ENCODE measurements at places on chromosomes 7 and 10.

- DNase-seq: no peak
These were observed 176.3 kb upstream of the MEOX2 start for GRCh38 chr7:15862781-15863165.

- no peak for DNase-seq
These were observed 13.1 kb downstream of the SDHAF3 start for GRCh38 chr7:97130417-97131139.

DNA sequence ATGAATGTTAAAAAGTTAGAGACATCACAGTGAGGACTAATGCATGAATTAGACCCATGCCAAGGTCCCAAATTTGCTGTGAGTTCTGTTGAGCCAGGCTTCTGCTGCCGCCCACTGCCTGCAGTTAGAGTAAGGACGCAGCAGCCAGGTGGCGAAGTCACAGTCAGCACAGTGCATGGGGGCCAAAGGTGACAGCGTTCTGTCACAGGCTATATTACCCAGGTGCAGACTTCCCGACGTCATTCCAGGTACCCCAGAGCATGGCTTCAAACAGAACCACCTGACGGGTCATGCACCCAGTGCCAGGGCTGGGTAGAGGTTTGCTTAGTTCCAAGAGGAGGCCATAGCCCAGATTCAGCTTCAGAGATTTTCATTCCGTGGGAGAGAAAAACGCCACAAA, 33.9 kb upstream of the HMX3 start:
- no peak for DNase-seq

GRCh38 chr10:50991456-50992355, 82.6 kb upstream of the PRKG1 start:
- no peak for DNase-seq

- no peak for DNase-seq
These were observed 3.4 kb downstream of the SLC35G1 start for GRCh38 chr10:93897070-93897780.

GRCh38 chr10:78757344-78757925, 311.3 kb upstream of the ZMIZ1 start:
- DNase-seq: no peak

DNA sequence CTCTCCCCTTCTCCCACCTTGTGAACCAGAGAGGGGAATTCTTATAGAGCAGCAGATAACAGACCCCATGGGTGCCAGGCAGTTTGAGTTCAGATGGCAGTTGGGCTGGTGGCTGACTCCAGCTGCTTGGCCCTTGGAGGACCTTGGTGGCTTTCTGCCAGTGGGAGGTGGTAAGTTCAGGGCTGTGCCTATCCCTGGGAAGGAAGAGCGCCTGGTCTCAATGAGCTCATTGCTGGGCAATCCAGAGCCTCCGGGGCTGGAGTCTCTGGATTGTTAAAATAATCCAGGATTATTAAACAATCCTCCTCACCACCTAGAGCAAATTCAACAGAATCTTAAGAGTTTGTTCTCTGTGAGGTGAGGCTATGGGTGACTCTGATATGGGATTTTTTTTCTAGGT, 105.2 kb downstream of the FANK1 start:
- DNase-seq: no peak

GRCh38 chr7:19293431-19293830, 148.2 kb upstream of the FERD3L start:
- no peak for DNase-seq

DNA sequence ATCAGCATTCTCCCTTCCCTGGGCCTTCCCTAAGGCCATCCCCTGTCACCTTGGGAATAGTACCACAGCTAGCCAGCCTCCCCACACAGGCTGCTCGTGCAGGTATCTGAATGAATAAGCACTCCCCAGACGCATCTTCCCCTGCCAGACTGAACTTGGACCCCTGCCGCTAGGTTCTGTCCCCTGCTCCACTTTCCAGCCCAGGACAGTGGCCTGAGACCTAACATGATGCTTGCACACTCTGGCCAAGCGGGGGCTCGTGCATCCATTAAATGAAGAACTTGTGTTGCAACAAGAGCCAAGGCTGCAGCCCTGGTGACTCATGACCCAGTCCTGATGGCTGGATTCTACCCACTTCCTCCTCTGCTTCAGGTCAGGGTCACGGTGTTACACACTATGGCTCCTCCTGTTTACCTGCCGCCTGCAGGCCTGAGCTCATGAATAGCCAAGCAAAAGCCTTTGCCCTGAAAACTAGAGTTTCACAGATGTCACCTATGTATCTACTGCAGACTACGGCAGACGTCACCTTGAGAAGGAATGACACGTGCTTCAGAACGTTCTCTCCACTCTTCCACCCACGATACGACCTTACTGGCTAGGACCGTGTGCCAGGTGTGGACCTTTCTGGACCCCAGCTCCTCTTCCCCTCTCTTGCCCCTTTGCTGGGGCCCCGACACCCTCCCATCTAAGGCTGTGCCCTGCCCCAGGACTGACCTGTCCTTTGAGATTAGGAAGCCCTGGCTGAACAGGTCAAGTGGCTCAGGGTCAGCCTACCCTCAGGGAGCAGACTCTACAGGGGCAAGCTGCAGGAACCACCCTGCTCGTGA, 6.5 kb downstream of the ASB13 start:
- DNase-seq: no peak

- no peak for DNase-seq
These were observed 126.7 kb downstream of the NRCAM start for GRCh38 chr7:108329514-108329913.

GRCh38 chr10:15331461-15331860, 39.6 kb downstream of the FAM171A1 start:
- no peak for DNase-seq

DNA sequence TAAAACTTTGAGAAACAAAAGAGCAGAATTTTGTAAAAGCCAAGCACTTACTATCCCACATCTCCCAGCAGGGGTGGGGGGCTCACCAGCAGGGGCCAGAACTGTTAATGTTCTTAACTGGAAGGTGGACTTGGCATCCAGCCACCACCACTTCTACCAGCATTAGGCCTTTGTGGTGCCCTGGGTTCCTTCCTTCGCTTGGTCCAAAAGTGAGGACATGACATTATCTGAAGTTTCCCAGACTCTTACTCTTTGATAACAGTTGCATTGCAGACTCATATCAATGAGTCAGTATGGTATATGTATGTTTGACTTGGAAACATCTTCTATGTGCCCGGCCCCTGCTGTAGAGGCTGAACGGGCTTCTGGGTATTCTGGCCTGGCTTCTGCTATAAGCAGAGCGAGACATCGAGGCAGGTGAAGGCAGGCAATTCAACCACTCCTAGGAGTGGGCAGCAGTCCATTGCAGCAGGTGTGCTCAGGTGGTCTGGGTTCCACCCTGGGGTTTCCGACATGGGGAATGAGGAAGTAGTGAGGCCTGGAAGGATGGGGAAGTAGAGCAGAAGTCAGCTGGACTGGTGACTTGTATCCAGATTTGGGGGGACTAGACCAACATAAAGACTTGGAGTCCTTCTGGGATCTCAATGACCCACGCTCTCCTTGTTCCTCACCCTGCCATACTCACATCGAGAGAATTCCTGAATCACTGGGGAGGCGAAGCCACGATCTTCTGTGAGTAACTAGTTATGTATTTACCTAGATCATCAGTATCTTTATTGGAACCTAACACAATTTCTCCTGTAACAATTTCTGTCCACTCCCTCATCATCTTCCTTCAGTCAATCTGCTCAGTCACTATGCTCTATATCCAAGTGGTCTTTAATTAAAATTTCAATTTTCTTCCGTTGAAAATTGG, 4.1 kb downstream of the ZNF777 start:
- no peak for DNase-seq

DNA sequence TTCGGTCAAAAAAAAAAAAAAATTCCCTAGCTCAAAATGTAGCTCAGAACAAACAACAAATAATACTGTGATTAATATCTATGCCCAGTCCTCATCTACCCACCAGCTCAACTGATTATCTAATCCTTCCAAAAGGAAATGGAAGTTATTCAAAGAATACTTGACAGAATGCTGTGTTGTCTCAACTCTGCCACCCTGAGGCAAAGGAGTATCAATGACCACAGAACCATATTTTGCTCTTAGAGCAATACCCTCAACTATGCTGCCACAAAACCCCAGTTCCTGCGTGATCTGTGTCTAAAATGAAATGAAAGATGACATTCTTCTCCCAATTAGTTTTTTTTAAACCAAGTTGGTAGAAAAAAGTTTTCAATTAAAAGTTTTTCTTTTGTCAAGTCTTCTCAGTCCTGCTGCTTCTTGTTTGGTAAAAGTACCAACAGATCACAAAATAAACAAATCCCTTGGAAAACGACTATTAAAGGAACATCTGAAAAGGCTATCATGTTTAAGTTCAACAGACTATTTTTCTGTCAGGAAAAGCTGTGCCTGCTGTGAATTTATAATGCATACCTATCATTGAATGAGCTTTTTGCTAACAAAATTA, 21.6 kb downstream of the RBM28 start:
- DNase-seq: no peak

GRCh38 chr10:61454541-61454940, 1.4 kb upstream of the TMEM26 start:
- DNase-seq: no peak

DNA sequence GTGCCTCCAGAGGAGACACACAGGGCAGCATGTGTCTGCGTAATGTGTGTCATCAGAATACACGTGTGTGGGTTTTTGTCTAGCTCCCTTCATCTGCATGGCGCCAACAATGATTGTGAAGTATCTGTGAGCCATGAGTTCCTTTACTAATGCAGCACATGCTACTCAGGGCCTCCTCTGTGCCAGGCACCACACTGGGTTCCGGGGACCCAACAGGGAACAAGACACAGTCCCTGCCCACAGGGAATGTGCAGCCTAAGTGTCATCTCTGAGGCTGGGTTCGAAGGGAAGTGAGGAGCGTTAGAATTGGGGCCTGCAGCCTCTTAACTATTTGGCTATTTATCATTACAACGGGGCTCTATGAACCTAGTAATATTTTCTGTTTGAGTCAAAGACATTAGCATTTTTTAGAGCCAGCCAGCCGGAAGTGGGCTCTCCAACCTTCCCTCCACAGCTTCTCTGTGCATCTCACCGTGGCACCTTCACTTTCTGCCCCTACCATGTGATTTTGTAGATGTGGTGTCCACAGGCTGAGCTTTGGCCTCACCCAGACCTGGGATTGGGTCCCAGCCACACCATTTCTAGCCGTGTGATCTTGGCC, 43.9 kb upstream of the SRGN start:
- DNase-seq: no peak

DNA sequence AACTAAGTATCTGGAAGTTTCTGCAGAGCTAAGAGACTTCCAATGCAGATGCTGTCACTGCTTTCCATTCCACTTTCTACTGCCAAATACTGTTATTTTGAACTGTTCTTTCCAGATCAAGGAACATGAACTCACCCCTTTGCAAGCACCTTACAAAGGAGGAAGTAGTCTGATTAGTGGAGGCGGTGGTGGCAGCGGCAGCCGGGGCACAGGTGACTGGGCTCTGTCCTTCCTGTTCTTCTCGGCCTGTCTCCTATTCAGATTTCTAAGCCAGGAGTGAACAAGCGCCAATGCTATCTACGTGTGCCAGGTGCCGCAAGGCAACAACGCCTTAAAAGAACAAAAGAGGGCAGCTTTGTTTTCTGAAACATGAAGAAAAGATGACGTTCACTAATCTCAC, 44.9 kb downstream of the BEND7 start:
- DNase-seq: no peak

DNA sequence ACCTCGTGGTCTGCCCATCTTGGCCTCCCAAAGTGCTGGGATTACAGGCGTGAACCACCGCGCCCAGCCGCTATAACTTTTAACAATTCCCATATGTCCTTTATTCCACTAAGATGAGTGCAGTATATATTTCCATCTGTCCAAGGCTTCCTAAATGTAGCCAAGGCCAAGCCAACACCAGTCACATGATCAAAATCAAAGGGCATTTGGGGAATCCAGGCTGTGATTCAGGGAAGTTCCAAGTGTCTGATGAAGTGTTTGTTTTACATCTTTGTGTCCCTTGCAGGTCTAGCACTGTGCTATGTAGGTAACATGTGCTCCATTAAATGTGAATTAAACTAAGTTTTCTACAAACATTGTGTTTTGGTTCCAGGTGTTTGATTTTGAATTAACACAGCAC, 20.8 kb downstream of the AKR1E2 start:
- DNase-seq: no peak
